Stimulated activated CD4-positive, alpha-beta T cell treated with anti-CD3 and anti-CD28 coated beads, TNF-alpha, amount 100 ng/mL, for 1 hour (primary cell): ENCODE measurements at places on chromosomes 4 and X.

DNA sequence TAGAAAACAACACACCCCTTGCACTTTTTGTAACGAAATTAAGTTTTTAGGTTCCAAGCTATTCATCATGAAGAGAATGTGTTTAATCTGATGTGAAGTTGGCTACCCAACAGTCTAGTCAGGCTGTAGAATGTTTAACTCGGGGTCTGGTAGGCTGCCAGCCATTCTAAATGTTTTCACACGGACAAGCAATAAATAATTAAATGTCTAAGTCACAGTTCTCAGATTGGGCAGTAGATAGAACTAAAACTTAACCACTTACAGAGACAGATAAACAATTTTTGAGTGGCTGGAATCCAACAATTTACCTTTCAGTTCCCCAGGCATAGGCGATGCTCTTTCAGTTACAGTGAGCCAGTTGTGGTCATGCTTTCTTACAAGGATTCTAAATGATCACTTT lies 66.5 kb downstream of the CHIC2 start:
- DNase-seq = no peak

DNA sequence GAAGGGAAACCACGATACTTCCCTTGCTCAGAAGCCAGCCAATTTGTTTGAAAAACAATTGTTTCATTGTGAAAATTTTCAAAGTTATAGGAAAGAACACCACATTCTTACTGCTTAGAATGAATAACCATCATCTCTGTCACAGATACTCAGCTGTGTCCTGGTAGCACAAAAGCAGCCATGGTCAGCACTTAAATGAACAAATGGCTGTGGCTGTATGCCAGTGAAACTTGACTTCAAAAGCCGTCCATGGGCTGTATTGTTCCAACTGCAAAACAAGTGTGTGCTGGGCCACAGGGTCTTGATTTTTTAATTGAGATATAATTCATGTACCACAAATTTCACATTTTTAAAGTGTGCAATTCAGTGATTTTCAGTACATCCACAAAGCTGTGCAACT lies 19.6 kb downstream of the NSDHL start:
- no peak for DNase-seq

DNA sequence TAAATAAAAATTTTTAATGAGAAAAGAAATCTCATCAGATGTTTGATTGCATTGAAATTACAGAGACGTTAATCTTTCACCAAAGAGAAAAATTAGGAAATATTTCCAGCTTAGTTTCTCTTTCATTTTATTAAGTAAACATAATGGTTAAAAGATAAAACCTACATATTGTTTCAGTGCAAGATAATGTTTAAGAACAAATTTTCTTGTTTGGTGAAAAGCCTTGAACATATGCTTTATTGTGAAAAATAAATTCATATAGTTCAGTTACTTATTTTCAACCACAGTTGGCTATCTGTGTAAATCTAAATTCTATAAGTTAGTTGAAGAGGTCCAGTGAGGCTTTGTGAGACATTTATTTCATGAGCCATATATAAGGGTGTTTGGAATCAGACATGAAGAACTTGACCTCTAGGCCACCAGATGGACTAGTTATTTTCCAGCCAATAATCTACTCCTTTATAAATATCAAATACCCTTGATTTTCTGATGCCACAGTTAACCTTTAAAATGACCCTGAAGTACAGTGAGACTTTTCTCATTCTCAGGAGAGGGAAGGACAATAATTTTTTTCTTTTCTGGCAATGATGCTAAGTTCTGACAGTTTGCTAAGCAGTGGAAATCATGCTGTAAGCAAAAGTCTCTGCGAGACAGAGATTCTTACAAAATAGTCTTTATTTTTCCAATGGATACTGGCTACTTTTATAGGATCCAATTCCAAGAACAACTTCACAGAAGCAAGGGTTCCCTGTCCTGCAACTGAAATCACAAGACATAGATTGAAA lies 2.5 kb downstream of the ARSJ start:
- no peak for DNase-seq

DNA sequence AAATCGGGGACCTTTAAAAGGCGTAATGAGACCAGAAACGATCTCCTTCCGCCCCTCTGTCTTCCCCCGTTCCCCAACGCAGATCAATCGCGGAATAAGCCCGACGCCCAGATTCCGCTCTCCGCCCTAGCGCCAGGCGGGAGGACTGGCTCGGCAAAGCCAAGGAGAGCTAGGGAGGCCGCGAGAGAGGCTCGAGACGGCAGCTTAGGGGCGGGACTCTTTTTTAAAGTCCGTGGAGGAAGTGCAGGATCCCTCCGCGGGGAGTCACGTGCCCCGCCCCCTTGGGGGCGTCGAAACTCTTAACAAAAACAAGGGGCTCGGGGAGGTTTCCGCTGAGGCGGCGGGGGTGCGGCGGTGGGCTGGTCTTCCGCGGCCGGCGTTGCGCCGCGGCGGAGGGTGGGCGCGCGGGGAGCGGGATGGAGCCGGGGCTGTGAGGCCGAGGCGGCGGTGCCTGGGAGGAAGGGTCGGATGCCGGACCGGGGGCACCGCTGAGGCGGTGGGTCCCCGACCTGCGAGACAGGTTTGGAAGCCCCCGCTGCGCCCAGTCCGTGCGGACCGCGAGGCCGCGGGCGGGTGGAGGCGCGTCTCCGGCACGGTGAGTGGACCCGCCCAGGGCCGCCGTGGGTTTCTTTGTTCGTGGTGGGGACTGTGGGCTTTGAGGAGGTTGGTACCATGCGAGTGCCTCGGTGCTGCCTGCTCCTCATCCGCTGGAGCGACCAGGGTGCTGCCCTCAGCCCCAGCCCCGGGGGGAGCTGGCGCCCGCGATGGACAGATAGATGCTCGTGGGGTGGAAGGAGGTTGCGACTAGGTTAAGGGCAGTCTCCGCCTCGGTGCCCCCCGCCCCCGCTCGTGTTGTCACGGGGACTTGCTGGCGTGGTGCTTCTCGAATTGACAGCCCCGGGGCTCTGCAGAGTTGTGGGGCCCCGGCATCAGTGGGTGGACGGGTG lies at the start of gene CCNG2:
Gene CCNG2, plus strand, starts transcription at position 296 of the 947 bp plus-strand sequence. CDS start 1,326 bp downstream, outside the sequence.
- DNase-seq = no peak

GRCh38 chr4:36332023-36332781 lies 50.8 kb downstream of the DTHD1 start:
- DNase-seq = no peak

- no peak for DNase-seq
These were observed 33.0 kb upstream of the ANXA3 start for GRCh38 chr4:78518561-78518960.

DNA sequence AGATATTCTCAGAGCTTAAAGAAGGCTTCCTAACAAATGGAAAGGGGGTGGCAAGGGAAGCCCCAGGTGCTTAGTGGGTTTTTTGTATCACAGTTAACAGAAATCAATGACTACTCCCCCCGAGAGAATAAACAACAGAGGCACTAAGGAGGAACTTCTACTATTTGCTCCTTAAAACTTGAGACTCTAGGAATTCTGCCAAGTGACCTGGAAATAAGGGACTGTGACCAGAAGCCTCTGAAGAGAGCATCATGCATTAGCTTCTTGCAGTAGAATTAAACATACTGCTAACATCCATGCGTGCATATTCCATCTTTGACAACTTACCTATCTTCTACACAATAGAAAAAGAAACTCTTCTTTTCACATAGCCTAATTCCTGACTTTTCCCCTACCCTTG lies 86.8 kb downstream of the CAMK2D start:
- no peak for DNase-seq

- no peak for DNase-seq
These were observed 189.4 kb downstream of the RAPGEF2 start for GRCh38 chr4:159292137-159292896.

GRCh38 chr4:65353098-65353497 lies 317.2 kb downstream of the EPHA5 start:
- DNase-seq = no peak

DNA sequence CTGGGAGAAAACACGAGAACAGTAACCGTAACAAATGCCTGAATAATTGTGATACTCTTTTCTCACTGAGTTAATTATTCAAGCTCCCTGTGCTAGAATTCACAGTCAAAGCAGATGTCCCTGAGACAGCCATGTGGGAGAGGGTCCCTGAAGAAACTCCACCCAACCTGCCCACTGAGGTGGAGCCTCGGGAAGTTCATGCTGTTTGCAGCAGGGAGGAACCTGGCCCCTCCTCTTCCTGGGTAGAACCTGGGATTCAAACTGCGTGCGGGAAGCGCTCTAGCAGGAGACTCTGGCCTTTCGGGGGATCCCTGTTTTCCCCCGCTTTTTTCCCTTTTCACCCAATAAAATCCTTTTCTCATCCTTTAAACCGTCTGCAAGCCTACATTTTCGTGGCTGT lies 20.2 kb upstream of the RHOH start:
- no peak for DNase-seq

DNA sequence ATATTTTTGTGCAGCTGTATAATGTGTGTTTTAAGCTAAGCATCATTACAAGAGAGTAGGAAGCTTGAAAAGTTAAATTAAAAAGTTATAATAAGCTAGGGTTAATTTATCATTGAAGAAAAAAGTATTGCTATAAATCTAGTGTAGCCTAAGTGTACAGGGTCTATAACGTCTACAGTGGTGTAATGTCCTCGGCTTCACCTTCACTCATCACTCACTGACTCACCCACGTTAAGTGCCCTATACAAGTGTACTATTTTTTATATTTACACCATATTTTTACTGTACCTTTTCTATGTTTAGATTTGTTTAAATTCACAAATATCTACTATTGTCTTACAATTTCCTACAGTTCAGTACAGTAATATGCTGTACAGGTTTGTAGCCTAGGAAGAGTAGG lies 23.5 kb downstream of the ARAP2 start:
- DNase-seq = no peak
